M059J (cell line): ENCODE measurements at places on chromosomes 5 and 9. TPM values are rescaled to one million over a fixed set of nuclear protein-coding genes. Genes with fewer than 3 reads are reported as not detected.

- DNase-seq: no peak
Measured at GRCh38 chr5:118060833-118061232, 927.5 kb downstream of the DTWD2 start.

GRCh38 chr9:71562140-71562539 is 206.2 kb downstream of the CEMIP2 start:
- DNase-seq: no peak

- no peak for DNase-seq
Measured at GRCh38 chr9:113570106-113570505, 106.6 kb downstream of the RGS3 start.

Gene C5orf15
- total RNA-seq: 196 and 216 TPM in 2 replicates

- no peak for DNase-seq
Measured at GRCh38 chr5:126924331-126925033, 105.9 kb downstream of the MARCHF3 start.

DNA sequence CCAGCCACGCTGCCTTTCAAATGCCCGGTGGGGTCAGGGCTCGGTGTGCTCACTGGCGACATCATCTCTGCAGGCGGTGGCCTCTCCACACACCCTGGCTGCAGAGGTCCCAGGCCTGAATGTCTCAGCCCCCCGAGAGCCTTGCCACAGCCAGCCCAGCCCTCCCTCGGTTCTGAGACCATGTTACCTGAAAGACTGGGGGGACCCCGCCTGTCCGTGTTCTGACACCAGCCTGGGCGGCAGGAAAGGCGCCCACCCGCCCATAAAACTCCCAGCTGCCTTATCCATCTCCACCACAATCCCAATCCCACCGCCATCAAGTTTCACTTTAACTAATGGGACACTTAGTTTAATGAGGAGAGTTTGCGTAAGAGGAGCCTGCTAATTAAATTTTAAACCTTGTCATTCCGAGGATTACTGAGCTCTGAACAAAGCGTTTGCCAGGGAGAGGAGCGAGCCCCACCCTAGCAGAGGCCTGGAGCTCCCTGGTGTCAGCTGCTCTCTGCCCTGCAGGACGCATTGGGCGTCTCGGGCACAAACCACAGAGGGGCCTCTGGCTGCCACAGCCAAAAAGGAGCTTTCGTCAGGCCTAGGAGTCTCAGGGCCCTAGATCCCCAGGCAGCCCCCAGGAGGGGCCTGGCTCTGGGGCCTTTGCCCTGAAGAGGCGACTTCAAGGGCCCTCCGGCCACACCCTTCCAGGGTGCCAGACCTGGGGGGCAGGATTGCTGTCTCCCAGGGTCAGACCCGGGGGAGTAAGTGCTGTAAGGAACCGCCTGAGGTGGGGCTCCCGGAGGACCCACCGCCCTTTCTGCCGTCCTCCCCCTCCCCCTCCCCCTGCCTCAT is 15.3 kb downstream of the LHX3 start:
- no peak for DNase-seq

- DNase-seq: no peak
Measured at GRCh38 chr5:66859526-66859925, 263.3 kb downstream of the MAST4 start.

Gene SGTB
- total RNA-seq: 3.3 and 5.1 TPM in 2 replicates

DNA sequence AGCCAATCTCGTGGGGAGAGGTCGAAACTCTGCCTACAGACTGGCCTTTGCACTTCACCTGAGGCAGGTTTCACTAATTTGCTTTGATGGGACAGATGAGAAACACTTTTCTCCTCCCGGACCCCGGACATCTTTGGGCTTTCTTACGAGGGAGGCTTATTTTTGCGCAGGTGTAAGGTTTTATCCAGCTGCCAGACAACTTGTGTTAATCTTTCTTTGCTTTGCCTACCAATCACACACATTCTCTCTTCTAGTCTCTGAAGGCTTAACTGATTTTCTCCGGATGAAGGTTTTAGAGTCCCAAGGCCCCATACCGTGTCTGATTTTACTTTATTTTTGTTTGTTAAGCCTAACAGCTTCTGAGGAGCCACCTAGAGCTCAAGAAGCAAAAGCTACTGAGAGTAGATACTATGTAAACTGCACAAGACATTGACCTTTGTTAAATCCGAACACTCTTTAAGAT is 436 bp upstream of the EMB start:
- no peak for DNase-seq

DNA sequence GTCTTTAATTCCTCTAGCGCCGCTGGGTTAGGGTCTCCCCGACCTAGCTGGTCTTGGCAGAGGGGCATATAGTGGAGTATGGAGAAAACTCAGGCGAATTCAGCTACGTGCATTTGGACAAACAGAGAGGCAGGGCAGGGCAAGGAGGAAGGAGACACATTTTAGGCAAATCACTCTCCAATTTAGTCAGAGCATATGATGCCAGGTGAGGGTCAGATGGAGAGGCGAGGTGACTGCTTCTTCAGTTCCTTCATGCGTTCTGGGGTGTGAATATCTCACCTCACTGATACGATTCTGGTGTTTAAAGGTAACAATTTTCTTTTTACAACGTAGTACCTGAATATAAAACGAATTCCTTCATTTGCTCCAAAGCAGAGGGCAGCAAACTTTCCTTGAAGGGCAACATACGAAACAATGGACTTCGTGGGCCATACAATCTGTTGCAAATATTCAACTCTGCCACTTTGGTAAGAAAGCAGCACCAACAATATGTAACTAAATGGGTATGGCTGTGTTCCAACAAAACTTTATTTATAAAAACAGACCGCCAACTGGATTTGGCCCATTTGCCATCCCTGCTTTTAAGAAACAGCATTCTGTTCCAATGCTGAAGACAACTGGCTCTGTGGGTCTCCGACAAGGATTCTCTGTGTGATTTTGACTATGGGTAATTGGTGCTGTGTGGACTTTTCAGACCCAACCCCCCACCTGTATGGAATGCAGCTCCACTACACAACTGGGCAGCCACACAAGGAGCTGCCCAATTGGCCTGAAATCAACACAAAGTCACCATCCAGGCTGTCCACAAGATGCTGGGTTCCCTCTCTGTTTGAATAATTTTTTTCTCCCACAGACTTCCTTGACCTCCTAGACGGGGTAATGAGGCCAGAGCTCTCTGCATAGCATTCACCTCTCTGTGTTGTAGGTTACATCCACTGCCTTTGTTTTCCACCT is 53.8 kb downstream of the RAPGEF1 start:
- no peak for DNase-seq

- DNase-seq: no peak
Measured at GRCh38 chr9:19828576-19829109, 39.8 kb upstream of the SLC24A2 start.

Gene BTNL8
- total RNA-seq: not detected in 2 replicates

Gene OR1Q1
- total RNA-seq: not detected in 2 replicates

DNA sequence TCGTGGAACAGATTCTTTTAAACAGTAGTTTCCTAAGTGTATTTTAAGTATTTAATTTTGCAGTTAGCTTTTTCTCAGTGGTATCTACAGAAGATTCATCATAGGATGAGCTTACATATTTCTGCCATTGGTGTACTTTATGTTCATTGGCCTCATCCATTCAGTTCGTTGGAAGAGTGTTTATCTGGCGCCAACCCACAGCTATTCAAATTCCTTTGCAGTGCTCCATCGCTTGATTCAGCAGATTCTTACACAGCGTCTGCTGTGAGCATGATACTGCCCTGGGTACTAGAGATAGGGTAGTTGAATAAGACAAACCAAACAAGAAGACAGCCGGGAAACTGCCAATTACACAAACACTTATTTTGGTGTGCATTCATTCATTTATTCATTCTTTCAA is 55.1 kb downstream of the NUP214 start:
- peak; percentile 34 for DNase-seq

DNA sequence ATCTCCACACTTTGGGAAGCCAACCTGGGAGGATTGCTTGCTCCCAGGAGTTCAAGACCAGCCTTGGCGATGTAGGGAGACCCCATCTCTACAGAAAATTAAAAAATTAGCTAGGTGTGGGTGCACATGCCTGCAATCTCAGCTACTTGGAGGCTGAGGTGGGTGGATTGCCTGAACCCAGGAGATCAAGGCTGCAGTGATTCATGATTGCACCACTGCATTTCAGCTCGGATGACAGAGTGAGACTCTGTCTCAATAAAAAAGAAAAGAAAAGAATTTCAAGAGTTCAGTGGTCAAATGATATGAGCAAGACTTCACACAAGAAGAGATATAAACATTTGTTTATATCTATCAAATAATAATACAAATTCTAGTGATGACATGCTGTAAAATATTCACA is 23.0 kb upstream of the MTAP start:
- DNase-seq: peak; percentile 53

GRCh38 chr5:10520706-10521105 is 43.2 kb upstream of the ANKRD33B start:
- no peak for DNase-seq

DNA sequence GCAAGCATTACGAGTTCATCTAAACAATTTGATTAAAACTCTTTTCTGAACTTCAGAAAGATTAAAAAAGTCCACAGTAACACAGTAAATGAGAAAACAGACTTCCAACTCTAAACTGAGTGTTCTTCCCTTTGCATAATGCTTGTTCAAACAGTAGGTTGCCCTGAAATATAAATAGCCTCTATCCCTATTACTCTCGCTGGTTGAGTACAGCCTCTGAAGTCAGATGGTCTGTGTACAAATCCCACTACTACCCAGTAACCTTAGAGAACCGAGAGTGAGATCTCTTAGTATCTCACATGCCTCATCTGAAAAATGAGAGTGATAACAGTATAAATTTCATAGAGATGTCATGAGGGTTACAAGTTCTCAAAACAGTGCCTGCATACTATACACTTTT is 591.6 kb downstream of the CAAP1 start:
- DNase-seq: no peak

GRCh38 chr9:137295238-137295811 is 6.7 kb downstream of the NRARP start:
- no peak for DNase-seq

DNA sequence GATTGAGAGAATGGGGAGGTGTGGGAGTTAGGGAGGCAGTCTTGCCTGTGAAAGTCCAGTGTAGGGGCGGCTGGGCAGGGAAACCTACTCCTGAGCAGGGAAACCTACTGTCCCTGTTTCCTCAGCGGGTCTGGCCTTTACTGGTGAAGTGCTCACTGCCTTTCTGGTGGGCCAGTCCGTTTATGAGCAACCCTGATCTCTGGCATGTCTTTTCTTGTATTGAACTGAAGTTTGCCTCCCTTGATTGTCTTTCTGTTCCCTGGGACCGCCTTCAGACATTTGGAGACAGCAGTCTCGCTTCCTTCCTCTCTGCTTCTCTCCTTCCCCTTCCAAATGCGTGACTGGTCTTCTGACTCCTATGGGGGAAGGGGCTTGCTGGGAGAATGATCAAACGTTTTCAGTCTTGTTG is 2.9 kb downstream of the SNX18 start:
- DNase-seq: peak; percentile 66

Gene BARX1
- total RNA-seq: 0.69 TPM in 1 of 2 replicates, not detected in the other

DNA sequence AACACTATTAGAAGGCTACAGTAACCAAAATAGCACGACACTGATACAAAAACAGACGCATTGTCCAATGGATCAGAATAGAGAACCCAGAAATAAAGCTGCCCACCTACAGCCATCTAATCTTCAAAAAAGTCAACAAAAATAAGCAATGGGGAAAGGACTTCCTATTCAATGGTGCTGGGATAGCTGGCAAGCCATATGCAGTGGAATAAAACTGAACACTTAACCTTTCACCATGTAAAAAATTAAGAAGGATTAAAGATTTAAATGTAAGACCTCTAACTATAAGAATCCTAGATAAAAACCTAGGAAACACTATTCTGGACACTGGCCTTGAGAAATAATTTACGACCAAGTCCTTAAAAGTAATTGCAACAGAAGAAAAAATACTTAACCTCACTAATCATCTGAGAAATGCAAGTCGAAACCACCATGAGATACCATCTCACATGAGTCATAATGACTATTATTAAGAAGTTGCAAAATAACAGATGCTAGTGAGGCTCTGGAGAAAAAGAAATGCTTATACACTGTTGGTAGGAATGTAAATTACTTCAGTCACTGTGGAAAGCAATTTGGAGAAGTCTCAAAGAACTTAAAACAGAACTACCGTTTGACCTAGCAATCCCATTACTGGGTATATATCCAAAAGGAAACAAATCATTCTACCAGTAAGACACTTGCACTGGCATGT is 203.3 kb upstream of the CDH9 start:
- DNase-seq: peak; percentile 98

DNA sequence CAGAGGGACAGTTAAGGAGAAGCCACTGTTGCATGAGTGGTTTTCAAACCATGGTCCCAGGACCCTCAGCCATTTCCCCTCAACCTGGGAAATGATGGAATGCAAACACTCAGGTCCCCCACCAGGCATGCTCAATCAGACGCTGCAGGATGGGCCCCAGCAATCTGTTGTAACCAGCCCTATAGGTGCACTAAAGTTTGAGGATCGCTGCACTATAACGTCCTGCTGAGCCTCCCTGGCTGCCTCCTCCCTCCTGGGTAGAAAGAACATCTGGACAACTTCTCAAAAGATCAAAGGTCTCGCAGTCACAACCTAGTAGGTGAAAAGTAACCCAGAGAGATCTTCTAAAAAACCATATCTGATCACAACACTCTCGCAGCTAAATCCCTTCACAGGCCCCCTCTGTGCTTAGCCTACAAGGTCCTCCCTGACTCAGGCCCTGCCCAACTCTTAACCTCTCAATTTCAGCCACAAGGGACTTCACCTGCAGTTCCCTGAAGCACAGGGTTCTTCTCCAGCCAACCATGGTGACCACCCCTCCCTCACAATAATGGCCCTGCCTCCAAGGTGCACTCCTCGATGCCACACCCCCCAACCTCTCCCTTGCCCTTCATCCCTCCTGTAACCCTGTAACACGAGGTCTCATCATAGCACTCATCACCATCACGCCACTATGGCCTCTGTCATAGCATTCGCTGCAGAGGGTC is 3.5 kb downstream of the SHB start:
- no peak for DNase-seq

DNA sequence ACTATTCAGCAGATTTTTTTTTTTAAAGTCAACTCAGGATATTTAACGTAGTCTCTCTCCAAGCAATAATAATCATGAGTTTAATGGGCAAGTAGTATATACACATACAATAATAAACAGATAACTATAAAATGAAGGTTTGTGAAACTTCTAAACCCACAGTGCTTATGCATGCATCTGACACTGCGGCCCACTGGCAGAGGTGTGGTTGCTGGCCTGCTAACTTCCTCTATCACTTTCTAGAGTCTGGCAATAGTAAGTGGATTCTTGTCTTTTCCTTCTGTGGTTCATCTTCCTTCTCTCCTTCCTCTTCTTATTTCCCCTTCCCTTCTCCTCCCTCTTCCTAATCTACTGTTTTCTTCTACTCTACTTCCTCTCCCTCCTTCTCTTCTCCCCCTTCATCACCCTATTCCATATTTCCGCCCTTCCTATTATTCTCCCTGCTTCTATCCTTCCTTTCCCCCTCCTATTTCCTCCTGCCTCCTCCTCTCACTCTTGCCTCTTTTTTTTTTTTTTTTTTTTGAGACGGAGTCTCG is 18.6 kb upstream of the AGXT2 start:
- no peak for DNase-seq
